NCI-H774 (cell line): ENCODE measurements at places on chromosomes 7 and 10.

DNA sequence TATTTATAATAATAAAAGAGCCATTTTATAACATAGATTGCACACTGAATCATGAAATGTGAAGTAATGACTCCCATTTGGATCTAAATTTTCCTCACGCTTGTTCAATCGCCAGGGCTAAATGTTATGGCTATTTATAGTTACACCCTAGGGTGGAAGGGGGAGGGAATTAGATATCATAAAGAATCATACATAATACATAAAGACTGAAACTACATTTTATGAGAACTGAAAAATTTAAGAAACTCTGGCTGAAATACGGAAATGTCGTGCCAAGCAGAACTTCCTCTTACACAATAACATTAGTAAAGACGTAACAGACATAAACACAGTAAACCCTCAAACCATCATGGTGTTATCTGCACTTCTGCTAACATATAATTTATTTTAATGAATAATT, 327.5 kb upstream of the PHF14 start:
- no peak for DNase-seq

- DNase-seq, result no peak
Measured at GRCh38 chr10:78170026-78170475, 136.4 kb downstream of the RPS24 start.

- no peak for DNase-seq
Measured at GRCh38 chr10:16712883-16713282, 104.3 kb downstream of the RSU1 start.

DNA sequence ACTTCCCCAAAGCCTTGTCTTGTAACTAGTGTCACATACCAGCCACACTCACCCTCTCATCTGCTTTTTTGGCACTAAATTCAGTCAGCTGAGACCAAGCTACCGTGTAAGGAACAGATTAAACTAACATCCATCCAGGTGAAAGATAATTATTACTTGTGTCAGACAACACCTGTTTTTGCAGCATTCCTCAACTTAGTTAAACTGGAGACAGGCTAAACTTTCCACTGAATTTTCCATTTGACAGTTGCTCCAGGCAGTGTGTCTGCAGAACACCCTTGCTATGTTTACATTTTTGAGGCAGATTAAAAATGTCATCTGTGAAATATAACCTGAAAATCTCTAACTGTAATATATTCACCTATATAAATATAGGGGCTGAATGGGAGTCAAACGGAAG, 73.6 kb downstream of the CYP26A1 start:
- no peak for DNase-seq

GRCh38 chr10:24000271-24000813, 208.6 kb upstream of the KIAA1217 start:
- no peak for DNase-seq

- DNase-seq, result no peak
Measured at GRCh38 chr10:118340486-118340885, 1.6 kb downstream of the FAM204A start.

DNA sequence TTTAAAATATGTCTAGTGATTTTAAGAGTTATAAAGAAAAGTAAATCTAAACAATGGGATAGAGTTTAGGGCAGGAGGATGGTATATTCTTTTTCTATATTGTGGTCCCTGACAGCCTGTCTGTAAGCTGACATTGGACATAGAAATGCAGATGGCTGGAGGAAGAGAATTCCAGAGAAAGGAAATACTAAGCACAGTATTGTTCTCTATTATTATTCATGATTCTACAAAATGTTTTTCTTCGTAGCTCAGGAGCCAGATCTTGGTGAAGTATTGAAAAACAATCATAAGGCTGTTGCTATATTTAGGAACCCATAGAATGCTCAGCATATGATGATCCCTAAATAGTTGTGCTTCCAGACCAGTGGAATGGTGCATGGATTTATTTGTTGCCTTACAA, 117.0 kb upstream of the FAM3C start:
- no peak for DNase-seq

GRCh38 chr10:77290528-77291155, 347.0 kb downstream of the KCNMA1 start:
- no peak for DNase-seq

DNA sequence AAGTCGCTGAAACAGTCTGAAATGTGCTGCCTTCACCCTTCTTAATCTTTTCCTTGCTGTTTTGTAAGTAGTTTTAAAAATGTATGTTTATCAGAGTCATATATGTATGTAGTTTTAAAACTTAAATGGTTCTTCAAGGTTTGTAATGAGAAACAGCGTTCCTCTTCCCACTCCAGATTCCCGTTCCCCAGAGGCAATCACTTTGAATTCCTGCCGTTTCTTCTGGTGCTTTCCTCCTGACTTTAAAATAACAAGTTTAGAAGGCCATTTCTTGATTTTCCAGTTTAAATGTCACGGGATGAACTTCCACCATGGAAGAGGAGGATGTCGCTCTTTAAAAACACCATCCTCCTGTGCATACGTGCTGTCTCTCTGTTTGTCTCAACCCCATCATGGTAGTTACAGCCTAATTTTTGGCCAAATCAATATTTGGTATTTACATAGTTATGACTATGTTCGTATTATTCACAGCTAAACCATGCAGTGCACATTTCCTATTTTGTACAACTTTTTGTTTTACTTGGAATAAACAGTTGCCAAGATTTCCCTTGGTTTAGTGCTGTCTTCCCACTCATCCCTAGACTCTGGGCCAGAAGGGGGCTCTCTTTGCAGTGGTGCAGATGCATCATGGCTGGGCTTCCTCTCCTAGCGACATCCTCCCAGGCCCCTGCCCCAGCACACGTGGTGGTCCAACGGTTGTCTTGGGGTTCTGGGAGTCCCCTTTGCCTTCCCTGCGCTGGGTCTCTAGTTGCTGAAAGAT, 151.4 kb downstream of the PTPN20 start:
- no peak for DNase-seq

DNA sequence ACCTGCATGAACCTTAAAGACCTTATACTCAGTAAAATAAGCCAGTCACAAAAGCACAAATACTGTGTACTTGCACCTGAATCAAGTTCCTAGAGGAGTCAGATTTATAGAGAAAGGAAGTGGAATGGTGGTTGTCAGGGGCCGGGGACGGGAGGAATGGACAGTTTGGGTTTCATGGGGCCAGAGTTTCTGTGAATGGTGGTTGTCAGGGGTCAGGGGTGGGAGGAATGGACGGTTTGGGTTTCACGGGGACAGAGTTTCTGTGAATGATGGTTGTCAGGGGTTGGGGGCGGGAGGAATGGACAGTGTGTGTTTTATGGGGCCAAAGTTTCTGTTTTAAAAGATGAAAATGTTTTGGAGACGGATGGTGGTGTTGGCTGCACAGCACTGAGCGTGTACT, 260.0 kb upstream of the MKI67 start:
- no peak for DNase-seq

- DNase-seq, result no peak
Measured at GRCh38 chr7:23247603-23248335, 1.2 kb downstream of the GPNMB start.

GRCh38 chr10:86836044-86836443, 79.6 kb downstream of the BMPR1A start:
- no peak for DNase-seq

GRCh38 chr10:69649786-69650550, 19.9 kb downstream of the FAM241B start:
- DNase-seq, result no peak

DNA sequence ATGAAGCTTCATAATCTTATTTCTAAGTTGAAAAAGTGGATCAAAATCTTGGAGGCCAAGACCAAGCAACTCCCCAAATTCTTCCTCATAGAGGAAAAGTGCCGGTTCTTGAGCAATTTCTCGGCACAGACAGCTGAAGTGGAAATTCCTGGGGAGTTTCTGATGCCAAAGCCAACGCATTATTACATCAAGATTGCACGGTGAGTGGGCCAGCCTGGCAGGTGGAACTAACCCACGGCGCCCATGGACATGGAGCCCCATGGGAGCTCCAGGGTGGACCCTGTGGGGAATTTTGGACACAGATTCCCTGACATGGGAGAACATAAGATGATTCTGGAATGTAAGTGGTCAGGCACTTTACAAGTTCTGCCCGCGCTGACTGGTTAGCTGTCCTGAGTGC, 125.9 kb downstream of the TRRAP start:
- no peak for DNase-seq

- no peak for DNase-seq
Measured at GRCh38 chr10:58672845-58673244, 160.2 kb downstream of the BICC1 start.

GRCh38 chr7:133873187-133873586, 254.0 kb upstream of the LRGUK start:
- no peak for DNase-seq

GRCh38 chr7:141986923-141987322, 8.8 kb upstream of the MGAM start:
- no peak for DNase-seq

- DNase-seq, result no peak
Measured at GRCh38 chr7:42880392-42880791, 31.5 kb downstream of the C7orf25 start.

DNA sequence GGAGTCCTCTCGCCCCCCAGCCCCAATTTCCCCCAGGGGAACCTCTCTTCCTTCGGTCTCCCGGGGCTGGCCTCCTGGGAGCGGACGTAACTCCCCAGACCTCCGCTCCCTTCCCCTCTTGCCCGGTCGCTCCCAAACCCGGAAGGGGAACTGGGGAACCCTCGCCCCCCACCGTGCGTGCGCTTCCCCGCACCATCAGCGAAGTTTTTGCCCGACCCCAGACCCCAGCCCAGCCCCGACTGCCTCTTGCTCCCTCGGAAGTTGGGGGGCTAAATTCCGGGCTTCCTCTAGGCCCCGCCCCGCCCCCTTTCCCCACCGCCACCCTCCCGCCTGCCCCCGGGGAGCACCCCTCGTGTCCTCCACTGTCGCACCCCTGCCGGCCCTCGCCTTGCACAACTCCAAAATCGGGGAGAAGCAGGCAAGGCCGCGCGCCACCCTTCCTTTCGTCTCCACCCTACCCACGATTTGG, 436 bp downstream of the GNB2 start:
- DNase-seq, result peak; percentile 49

DNA sequence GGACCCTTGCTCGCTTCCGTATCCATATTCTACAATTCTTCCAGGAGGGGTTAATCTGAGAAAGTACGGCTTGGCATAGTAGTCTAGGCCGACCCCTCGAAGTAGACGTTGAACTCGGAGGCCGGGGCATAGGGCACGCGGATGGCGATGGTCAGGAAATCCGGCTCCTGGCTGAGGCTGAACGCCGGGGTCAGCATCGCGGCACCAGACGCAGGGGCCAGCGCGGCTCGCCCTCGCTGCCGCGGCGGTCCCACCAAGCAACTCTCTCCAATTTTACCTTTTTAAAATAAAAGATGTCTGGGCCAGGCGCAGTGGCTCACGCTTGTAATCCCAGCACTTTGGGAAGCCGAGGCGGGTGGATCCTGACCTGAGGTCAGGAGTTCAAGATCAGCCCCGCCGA, 7.3 kb upstream of the SGMS1 start:
- no peak for DNase-seq

GRCh38 chr10:17644485-17644943, 563 bp downstream of the STAM start:
- no peak for DNase-seq

GRCh38 chr10:44297963-44298362, 86.9 kb downstream of the CXCL12 start:
- no peak for DNase-seq

GRCh38 chr7:45609180-45609579, 35.0 kb downstream of the ADCY1 start:
- DNase-seq, result no peak

GRCh38 chr7:67571026-67571545, 574.5 kb downstream of the TYW1 start:
- DNase-seq, result no peak
